ENCODE measurements at places on chromosomes 13 and 19.
A peak's percentile ranks its signal among the peaks of the same experiment; 100 is the strongest.

- DNase-seq, result peak; percentile 52
Measured at GRCh38 chr13:30421093-30422053, 920 bp upstream of the UBE2L5 start.

DNA sequence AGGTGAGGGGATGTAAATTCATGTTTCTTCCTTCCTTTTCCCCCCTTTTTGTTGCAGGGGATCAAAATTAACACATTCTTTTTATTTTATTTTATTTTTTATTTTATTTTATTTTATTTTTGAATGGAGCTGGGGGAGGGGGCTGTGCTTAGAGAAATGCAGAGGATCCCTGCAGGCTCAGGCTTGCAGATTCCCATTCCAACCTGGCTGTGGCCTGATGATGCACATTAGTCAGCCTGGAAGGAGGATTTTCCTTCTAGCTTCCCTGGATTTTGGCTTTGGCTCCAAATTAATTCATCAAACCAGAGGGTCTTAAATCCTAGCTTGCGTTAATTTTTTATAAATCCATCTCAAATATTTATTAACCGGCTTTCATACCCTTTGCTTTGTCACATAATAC is 67.0 kb downstream of the FREM2 start:
- DNase-seq, result no peak

GRCh38 chr13:79829880-79830279 is 348.9 kb downstream of the NDFIP2 start:
- DNase-seq, result no peak

DNA sequence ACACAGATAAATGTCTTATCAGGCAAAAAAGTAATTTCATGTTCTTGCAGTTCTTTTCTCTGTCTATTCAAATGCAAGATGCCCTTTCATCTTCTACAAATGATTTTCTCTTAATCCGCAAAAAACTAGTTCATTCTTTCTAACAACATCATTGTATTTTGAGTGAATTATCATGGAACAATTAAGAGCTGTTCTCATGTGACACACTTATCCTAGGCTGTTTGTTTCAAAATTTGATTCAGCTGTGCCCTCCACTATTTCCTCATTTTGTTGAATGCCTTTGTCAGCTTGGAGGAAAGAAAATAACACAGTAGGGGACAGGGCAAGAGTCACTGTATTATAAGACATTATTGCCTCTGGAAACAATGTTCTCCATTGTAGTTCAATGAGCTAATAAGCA is 396.9 kb downstream of the KCTD12 start:
- DNase-seq, result no peak

DNA sequence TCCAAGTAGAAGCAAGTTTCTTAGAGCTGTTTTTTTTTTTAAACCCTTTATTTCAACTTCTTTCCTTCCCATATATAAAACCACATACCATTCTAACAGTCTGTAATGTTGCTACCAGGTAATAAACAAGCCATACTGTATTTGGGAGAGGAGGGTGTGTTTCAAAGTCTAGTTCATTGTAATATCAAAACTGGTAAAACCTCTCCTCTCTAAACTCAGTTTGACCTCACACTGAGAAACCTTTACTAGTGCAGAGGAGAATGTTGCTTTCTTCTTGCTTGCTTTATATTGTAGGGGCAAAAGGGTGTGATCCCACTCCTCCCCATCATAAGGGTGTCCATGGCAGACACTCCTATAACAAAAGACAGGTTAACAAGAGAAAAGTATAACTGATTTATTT is 155.1 kb downstream of the GGACT start:
- no peak for DNase-seq

GRCh38 chr13:57673197-57673596 is 41.7 kb downstream of the PCDH17 start:
- DNase-seq, result no peak

Measured in brain microvascular endothelial cell (primary cell).